ENCODE measurements at places on chromosomes 7 and 10.

DNA sequence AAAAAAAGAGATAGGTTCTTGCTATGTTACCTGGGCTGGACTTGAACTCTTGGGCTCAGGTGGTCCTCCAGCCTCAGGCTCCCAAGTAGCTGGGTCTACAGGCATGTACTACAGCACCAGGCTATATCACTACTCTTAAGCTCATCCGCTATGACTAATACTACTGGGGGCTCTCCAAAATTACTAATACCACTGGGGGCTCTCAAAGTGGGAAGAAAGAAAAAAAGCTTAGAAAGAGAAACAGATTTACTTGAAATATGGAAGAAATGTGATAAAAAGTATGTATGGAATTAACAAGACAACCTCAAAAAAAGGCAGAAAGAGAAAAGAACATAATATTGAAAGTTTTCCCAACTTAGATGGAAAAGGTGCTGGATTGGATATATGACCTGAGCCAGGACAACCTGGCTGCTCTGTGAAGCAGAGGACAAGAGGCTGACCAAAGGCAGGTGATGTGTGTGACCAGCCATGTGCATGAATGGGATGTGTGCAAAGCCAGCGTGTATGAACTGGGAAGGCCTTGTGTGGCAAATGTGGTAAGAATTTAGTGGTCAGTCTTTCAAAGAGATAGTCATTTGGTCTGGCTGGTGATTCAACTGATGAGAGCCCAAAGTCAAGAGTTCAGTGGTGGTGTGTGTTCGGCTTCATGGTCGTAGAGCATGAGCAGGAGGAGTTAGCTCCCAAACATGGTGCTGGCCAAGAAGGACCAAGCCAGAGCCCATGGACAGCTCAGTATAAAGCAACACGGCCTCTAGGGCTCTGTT is 232.4 kb upstream of the KLF14 start:
- no peak for DNase-seq

GRCh38 chr7:38452681-38453108 is 178.5 kb downstream of the AMPH start:
- no peak for DNase-seq

GRCh38 chr10:60203993-60204618 is 185.6 kb downstream of the ANK3 start:
- DNase-seq: no peak

- DNase-seq: no peak
Observed at GRCh38 chr10:117160567-117160966, 22.5 kb upstream of the VAX1 start.

DNA sequence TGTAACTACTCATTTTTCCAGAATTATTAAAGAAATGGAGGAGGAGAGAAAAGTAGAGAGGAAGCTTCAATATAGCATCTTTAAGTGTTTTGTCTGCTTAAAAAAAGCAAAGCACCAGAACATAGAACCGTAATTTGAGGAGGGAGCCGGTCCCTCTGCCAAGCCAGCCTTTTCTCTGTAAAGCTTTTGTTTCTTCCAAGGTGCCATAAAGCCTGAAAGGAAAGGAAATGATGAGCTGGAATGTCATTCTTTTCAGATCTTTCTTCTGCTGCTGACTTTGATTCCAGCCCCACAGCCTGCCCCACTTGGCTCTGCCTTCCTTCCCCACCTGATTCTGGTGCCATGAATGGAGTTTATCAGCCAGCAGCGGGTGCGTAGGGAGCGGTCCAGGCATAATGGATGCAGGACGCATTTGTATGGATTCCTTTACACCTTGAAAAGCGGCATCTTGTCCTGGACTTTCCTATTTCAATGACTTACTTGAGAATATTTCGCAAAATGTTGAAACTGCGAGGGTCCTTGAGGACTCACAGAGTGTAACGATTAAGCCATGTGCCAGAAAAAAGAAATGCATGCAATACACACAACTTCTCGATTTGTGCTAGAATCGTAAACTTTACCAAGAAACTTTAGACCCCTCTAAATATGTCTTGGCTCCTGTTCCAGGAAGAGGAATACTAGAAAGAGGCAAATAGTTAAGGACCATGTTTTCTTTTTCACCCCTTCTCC is 569.5 kb upstream of the MGMT start:
- peak; percentile 33 for DNase-seq

GRCh38 chr10:29804025-29804852 is 169.5 kb upstream of the SVIL start:
- DNase-seq: peak; percentile 19

DNA sequence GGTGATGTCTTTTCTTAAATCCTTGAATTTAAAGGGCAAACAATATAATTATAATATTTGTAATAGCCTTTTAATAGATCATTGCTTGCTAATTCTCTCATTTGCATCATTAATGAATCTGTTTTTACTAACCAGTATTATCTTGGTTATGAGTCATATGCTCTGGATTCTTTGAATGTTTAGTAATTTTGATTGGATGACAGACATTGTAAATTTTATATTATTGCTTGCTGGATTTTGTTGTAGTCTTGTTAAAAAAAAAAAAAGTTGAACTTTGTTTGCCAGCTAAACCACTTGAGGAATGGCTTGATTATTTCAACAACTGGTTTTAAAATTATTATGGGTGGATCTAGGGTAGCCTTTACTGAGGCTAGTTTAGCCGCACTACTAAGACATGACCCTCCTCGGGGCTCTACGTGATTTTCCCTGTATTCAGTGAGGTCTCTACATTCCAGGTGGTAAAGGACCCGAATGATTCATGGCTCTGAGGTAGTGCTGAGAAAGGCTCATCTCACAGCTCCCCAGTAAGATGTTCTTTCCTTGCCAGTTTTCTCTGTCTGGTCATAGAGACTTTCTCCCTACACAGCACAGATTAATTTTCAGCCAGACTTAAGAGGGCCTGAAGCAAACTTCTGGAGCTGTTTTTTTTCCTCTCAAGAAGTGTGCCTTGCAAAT is 8.5 kb downstream of the C10orf90 start:
- no peak for DNase-seq

GRCh38 chr7:125386211-125386610 is 456.6 kb upstream of the POT1 start:
- DNase-seq: no peak

Data from right cardiac atrium (tissue), 5 donors.